Right lung (tissue), 10 donors: ENCODE measurements at places on chromosomes 7 and 10. TPM values are rescaled to one million over a fixed set of nuclear protein-coding genes. Genes with fewer than 3 reads are reported as not detected.

DNA sequence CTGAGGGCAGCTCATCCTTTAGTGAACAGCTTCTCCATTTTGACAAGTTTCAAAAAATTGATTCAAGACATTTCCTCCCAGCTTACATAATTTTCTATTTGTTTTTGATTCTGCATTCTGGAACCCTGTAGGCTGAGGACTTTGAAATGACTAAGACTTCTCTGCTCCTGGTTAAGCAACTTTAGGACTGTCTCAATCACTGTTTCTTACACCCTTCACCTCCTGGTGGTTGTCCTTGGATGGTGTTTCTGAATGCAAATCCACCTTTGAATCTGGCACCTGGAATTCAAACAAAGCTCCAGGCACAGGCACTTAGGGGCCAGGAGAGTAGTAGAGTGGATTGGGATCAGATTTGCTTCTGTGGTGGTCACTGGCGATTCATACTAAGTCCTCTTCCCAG, 595.5 kb downstream of the LRMDA start:
- no peak for DNase-seq

- no peak for DNase-seq
Observed at GRCh38 chr10:46014206-46014605, 16.2 kb downstream of the NCOA4 start.

GRCh38 chr10:6580279-6581029, 378 bp upstream of the PRKCQ start:
- DNase-seq = peak; percentile 77

DNA sequence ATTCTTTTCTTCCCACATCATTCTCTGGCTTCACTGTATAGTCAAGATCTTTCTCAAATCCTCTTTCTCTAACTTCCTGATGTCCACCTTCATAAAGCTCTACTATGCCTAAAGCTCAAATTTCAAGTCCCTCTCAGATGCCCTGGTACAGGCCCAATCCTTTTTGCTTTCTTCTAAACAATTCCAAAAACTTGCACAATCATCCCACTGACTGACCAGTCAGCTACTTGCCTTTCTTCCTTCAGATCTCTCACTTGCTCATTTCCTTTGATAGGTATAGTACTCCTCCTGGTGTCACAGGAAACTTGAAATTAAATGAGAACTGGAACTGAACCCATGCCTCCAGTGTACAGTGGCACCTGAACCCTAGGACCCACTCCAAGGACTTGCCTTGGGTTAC, 18.2 kb downstream of the SEC31B start:
- no peak for DNase-seq

GRCh38 chr7:137026176-137026500, 157.7 kb downstream of the CHRM2 start:
- DNase-seq = no peak

DNA sequence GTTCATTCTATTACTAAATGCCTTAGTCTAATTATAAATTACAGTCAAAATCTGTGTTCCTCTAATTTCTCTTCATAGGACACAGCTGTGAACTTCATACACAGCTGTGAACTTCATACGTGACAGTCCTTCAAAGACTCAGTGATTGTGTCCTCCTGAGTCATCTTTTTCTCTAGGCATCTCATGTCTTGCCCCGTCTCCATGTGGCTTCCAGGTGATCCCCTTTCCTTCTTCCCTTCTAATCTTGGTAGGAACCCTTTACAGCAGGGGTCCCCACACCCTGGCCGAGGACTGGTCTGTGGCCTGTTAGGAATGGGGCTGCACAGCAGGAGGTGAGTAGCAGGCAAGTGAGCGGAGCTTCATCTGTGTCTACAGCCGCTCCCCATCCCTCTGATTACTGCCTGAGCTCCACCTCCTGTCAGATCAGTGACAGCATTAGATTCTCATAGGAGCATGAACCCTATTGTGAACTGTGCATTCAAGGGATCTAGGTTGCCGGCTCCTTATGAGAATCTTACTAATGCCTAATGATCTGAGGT, 14.0 kb upstream of the EIF5AL1 start:
- DNase-seq = no peak

DNA sequence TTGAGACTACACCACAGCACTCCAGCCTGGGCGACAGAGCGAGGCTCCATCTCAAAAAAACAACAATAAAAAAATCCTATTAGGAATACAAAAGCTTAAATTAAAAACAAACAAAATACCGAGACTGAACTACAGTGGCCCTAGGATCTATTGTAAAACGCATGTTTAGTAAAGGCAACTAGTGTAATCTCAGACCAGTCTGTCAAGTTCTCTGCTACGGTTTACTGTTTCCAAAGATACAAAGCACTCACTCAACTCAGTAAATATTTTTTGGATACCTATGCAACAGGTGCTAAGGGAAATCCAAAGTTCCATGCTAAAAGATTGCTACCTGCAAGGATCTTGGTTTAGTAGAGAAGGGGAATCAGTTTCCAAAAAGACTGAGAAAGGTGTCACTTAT, 3.4 kb upstream of the MIOS start:
- DNase-seq = no peak

GRCh38 chr10:69475433-69475830, 24.2 kb downstream of the TSPAN15 start:
- DNase-seq = no peak

GRCh38 chr10:26423722-26424121, 14.4 kb upstream of the APBB1IP start:
- no peak for DNase-seq

DNA sequence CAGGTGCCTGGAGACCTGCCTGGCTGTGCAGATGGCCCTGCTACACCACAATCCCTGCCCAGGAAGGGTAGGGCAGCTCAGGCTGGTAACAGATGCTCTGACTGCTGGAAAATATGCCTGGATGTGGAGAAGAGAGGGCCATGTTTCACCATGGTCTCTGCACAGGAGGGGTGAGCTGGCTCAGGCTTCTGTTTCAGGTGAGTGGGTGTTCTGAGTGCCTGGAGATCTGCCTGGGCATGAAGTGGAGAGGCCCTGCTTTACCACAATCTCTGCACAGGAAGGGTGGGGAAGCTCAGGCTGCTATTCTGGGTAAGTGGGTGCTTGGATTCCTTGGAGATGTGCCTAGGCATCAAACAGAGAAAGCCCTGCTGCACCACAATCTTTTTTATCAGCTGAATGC, 350.1 kb downstream of the KIF20B start:
- DNase-seq = no peak

GRCh38 chr10:30671026-30671616, 41.6 kb upstream of the LYZL2 start:
- DNase-seq = peak; percentile 42

GRCh38 chr7:121924269-121925186, 51.6 kb downstream of the PTPRZ1 start:
- DNase-seq = no peak

DNA sequence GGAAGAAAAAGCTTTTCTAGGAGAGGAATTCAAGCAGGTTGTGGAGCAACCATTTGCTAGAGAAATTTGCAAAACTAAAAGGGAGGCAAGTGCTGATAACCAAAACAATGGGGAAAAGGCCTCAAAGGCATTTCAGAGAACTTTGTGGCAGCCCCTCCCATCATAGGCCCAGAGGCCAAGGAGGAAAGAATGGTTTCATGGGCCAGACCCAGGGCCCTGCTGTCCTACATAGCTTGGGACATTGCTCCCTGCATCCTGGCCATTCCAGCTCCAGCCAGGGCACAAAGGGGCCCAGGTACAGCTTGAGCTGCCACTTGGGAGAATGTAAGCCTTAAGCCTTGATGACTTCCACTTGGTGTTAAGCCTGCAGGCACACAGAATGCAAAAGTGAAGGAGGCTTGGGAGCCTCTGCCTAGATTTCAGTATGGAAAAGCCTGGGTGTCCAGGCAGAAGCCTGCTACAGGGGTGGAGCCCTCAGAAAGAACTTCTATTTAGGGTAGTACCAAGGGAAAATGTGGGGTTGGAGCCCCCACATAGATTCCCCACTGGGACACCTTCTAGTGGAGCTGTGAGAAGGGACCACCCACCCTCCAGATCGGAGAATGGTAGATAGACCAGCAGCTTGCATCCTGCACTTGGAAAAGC, 91.2 kb downstream of the RALA start:
- no peak for DNase-seq

- no peak for DNase-seq
Observed at GRCh38 chr7:128194533-128195282, 46.4 kb upstream of the LEP start.

DNA sequence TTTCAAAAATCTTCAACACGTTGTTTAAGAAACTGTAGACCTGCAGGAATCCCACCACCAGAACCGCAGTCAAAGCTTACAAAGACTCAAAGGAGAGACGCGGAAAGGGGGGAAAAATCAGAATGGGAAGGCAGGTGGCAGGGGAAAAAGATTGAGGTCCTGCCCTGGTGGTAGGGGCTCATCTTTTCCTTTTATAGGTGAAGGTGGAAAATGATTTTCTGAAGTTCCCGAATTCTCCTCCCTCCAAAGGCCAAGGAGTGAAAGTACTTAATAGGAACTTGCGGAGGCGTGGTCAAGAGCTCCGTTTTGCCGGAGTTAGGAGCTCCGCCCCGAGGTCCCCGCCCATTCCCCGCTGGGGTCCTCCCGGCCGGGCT, 724 bp downstream of the BBIP1 start:
- DNase-seq = no peak

DNA sequence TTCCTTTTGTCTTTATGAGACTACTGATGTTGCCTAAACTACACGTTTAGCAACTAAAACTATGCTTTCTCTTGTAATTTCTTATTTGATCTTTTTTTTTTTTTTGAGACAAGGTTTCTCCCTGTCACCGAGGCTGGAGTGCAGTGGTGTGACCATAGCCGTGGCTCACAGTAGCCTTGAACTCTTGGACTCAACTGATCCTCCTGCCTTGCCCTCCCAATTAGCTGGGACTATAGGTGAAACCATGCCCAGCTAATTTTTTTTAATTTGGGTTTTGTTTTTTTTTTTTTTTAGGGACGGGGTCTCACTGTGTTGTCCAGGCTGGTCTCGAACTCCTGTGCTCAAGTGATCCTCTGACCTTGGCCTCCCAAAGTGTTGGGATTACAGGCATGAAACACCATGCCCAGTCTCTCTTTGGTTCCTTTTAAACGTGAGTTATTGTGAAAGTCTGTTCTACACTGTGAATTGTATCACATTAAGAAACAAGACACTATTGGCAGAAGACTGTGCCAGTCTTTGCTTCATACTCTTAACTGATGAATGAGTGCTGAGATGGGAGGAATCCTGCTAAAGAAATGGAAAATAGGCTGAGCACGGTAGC, 6.4 kb downstream of the TMEM248 start:
- DNase-seq = no peak

GRCh38 chr7:94908323-94909178, 1.2 kb downstream of the PPP1R9A start:
- DNase-seq = peak; percentile 52

GRCh38 chr10:77603534-77603927, 34.1 kb downstream of the KCNMA1 start:
- no peak for DNase-seq

GRCh38 chr10:51436805-51437204, 262.6 kb downstream of the CSTF2T start:
- DNase-seq = no peak

- no peak for DNase-seq
Observed at GRCh38 chr7:55124989-55125875, 106.4 kb downstream of the EGFR start.

DNA sequence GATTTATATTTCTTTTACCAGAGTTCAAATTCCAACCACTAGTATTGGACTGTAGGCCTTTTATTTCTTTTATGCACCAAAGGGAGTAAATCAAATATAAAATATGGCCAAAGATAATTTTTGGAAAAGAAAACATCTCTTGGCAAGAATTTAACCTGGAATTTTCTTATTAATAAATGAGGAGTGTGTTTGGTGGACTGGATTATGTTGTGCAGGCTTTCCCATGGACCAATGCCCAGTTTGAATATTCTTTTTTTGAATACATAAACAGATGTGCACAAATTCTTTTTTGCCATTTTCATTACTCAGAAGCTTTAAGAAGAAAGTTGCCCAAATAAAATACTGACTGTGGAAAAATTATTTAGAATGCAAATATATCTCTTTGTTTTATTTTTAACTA, 22.1 kb upstream of the PRKG1 start:
- DNase-seq = no peak

- no peak for DNase-seq
Observed at GRCh38 chr7:69610374-69611084, 12.3 kb downstream of the AUTS2 start.

GRCh38 chr10:129133856-129134255, 333.2 kb upstream of the MGMT start:
- no peak for DNase-seq

DNA sequence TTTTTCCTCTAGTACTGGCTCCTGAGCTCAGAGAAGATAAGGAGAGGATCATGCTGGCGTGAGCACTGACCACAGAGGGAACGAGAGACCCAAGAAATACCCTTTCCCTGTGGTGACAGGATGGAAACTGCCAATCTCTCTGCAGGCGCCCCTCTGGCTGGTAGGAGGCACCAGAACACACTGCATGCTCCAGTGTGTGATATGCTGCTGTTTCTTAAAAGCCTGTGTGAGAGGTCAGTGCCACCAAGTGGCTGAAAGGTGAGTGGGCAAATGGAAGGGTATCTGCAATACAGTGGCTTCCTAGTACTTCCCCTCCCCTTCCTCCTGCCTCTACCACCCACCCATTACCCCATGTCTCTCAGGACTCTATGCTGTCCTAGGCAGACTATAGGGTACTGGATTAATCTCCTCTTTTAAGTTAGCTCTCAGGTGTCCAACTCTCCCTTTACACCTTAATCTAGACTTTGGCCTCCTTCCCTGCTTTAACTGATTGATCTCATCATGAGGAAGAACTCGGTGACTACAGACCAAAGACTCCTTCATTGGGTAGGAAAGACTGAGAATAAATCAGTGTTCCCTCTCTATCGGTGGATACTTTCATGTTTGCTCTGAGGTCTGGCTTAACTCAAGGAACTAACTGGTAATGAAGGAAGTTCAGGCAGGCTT, 283.6 kb downstream of the ADRA2A start:
- DNase-seq = peak; percentile 11

GRCh38 chr10:17068953-17069352, 60.7 kb downstream of the CUBN start:
- DNase-seq = no peak

- no peak for DNase-seq
Observed at GRCh38 chr7:730501-731439, 3.7 kb upstream of the PRKAR1B start.

- DNase-seq = no peak
Observed at GRCh38 chr10:28581916-28582315, 49.0 kb downstream of the WAC start.

Gene CCL24
- polyA plus RNA-seq = not detected

Gene KCND2
- 0.38 TPM for polyA plus RNA-seq

Gene GBX1
- polyA plus RNA-seq = not detected

Gene RARRES2
- polyA plus RNA-seq = 146 TPM

Gene FAM107B
- 85.3 TPM for polyA plus RNA-seq

Gene UBE2H
- polyA plus RNA-seq = 89.4 TPM

Gene NME8
- not detected for polyA plus RNA-seq

Gene OPN4
- polyA plus RNA-seq = not detected

Gene R3HCC1L
- polyA plus RNA-seq = 20.5 TPM

Gene TSPAN15
- polyA plus RNA-seq = 38.7 TPM

Gene HTR7
- polyA plus RNA-seq = 0.12 TPM

Gene PALD1
- 33.6 TPM for polyA plus RNA-seq

Gene MOGAT3
- polyA plus RNA-seq = 0.15 TPM

Gene CYP2C9
- 0.60 TPM for polyA plus RNA-seq

Gene ASAH2B
- polyA plus RNA-seq = 11.8 TPM

Gene UNC5B
- 19.4 TPM for polyA plus RNA-seq

Gene ZNF239
- 9.6 TPM for polyA plus RNA-seq

Gene LHFPL3
- polyA plus RNA-seq = 2.7 TPM

Gene FLNC
- 47.4 TPM for polyA plus RNA-seq

Gene BTBD16
- 0.11 TPM for polyA plus RNA-seq

Gene STOX1
- 4.3 TPM for polyA plus RNA-seq
